ENCODE measurements at places on chromosomes 7 and 10.
A peak's percentile ranks its signal among the peaks of the same experiment; 100 is the strongest.

DNA sequence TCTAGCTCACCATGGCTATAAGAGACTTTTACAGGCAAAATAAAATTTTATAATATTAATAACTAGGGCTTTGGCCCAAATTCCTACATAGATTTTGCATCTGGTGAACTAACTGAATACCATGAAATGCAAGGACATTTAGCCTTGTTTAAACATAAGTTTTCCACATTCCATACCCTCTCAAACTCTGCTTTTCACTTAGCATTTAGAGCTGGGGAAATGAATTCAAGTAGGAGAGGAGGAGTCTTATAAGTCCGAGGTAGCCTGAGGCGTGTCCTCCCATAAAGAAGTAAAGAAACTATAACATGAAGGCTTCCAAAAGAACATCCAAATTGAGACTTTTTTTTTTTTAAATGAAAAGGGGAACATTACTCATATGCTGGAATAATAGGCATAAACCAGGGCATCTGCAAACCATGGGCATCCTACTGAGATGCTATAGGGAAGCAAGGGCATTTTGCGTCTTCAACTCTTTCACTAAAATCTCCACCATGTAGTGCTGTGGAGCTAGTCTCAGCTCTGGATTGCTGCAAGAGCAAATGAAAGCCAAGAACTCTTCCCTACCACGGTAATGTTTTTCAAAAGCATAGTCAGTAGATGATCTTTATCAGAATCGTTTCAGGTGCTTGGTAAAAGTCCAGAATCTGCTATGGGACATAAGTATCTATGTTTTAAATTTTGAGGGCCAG is 79.1 kb downstream of the PALS2 start:
- no peak for DNase-seq

GRCh38 chr10:21260066-21260465 is 265.4 kb downstream of the SKIDA1 start:
- DNase-seq = no peak

DNA sequence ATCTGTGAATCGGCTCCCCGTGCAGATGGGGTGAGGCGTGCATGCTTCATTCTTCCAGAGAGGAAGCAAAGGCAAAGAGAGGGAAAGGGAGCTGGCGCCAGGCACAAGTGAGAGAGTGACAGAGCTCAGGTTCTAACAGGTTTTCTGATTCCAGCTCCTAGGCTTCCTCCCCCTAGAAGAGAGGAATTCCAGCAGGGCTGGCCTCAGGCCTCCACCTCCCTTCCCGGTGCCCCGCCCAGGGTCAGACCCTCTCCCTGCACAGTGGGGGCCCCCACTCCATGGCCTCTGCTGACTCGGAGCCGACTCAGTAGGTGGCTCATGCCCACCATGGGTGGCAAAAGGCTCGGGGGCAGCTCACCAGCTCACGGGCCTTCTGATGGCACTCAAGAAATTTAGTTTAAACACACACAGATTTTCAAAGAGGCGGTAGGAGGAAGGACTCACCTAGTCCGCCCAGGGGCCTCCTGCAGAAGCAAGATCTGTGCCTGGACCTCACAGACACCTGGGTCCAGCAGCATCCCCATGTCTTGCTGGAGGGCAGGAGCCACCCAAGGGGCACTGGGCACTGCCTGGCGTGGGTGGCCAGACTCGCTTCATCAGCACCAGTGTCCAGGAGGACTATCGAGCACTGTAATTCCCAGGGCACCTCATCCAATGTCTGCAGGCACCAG is 183.5 kb downstream of the MAD1L1 start:
- no peak for DNase-seq

GRCh38 chr7:121382473-121382872 is 13.6 kb downstream of the FAM3C start:
- no peak for DNase-seq

- no peak for DNase-seq
Observed at GRCh38 chr7:111083413-111083812, 7.5 kb upstream of the LRRN3 start.

DNA sequence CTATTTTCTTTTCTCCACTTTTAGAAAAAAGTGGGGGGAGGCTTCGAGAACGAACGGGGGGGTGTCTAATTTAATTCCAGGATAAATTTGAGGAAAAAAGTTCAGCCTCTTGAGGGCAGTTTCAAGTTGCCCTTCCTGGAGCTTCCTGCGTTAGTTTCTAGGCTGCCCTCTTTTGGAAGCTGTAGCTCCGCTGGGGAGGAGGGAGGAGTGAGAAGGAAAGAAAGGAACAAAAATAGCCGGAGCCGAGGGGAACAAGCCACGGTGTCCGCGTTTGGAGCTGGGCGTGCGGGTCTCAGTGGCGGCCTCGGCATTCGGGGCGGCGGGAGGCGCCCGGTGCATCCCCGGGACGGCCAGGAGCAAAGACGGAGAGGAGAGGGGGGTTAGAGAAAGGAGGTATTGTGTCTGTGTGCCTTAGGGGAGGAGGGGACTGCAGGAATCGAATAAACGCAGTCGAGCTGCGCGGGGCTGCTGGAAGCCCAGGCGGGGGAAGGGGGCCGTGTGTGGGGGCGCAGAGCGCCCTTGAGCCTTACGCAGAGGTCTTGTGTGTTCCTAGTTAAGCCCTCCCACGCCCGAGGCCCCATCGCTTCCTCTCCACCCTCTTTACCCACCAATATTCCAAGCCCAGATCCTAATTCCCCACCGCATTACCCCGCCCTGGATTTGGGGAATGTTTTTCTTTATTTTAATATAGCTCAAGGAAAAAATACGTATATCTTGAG is 2.0 kb upstream of the TNRC18 start:
- DNase-seq = peak; percentile 88

GRCh38 chr7:24924375-24924774 is 55.6 kb downstream of the OSBPL3 start:
- DNase-seq = no peak

DNA sequence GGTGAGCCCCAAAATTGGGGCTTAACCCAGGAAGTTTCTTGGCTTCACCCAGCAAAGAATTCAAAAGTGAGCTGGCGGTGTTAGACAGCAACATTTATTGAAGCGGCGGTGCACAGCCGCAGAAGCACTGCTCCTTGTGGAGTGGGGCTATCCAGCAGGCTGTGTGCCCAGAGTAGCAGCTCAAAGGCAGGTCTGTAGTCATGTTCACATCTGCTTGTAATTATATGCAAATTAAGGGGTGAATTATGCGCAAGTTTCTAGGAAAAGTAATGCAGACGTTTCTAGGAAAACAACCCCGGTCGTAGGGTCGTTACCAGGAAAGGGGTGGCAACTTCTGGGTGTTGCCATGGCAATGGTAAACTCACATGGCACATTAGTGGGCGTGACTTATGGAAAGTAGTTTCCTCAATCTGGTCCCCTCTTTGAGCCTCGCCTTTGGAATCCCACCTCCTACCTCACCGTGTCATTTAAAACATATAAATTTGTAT is 13.7 kb upstream of the KBTBD2 start:
- DNase-seq = peak; percentile 66

DNA sequence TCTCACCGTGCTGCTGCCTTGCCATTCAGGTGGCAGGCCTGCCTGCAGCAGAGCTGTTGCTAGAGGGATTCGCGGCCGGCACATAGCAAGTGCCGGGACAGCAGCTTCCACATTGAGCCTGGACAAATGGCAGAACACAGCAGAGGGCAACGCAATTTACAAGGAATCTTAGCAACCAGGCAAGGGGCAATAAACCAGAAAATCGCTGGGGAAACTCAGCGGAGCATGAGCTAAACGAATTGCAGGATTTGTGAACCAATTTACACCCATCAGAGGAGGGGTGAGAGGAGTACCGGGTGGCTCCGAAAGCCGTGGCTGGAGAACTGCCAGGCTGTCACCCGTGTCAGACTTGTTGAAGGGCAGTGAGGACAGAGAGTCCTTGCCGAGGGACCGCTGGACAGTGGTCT is 58.6 kb upstream of the LOXL4 start:
- DNase-seq = no peak

DNA sequence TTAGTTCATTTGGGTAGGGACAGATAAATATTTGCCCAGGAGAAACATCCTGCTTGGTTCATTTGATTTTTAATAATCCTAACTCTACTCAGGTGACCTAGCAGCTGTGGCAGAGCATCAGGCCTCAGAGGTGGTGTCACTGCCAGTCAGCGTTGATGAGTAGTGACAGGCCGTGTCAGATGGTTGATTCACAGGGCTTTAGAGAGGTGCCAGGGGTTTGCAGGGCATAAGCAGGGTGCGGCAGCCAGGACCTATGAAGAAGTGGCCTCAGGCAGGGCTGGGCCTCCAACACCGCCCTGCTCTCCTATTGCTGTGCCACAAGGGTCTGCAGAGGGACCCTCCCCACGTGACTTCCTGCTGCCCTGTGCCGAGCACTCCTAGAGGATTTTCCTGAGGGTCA is 128.1 kb downstream of the HECW1 start:
- DNase-seq = no peak

DNA sequence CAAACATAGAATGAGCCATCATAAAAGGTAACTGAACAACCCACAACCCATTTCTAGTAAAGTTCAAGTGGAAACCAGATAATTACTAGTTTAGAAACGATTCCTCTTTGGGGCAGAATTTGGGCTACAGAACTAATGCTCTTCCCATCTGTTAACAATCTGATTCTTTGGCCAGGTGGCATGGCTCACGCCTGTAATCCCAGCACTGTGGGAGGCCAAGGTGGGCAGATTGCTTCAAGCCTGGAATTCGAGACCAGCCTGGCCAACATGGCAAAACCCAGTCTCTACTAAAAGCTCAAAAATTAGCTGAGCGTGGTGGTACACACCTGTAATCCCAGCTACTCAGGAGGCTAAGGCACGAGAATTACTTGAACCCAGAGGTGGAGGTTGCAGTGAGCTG is 18.5 kb downstream of the CYP51A1 start:
- no peak for DNase-seq

- DNase-seq = no peak
Observed at GRCh38 chr7:24406053-24406788, 122.2 kb downstream of the NPY start.

DNA sequence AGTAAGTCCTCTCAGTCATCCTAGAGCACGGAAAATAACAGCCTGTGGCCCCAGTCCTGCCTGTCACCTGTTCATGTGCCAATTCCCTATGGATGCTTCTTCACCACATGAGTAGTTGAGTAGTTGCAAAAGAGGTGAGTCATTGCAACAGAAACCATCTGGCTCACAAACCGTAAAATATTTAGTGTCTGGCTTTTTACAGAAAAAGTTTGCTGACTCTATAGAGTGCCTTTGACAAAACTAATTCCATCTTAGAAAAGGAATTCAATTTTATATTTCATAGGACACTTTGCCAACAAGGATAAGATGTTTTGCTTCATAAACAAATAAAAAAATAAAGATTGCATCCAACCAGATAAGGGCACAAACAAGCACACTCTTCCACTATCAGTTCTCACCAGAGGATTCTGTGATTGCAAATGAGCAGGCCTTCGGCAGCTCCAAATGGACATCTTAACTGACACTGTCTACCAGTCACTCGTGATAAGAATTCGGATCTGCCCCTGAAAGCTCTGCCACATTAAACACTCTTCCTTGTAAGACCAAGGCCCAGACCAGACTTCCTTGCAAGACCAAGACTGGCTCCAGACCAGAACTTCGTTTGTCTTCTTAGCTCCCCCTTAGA is 242.7 kb upstream of the SEMA3C start:
- no peak for DNase-seq

GRCh38 chr10:119281581-119282071 is 74.3 kb downstream of the GRK5 start:
- no peak for DNase-seq

GRCh38 chr7:29929018-29929807 is 60.4 kb downstream of the SCRN1 start:
- no peak for DNase-seq

DNA sequence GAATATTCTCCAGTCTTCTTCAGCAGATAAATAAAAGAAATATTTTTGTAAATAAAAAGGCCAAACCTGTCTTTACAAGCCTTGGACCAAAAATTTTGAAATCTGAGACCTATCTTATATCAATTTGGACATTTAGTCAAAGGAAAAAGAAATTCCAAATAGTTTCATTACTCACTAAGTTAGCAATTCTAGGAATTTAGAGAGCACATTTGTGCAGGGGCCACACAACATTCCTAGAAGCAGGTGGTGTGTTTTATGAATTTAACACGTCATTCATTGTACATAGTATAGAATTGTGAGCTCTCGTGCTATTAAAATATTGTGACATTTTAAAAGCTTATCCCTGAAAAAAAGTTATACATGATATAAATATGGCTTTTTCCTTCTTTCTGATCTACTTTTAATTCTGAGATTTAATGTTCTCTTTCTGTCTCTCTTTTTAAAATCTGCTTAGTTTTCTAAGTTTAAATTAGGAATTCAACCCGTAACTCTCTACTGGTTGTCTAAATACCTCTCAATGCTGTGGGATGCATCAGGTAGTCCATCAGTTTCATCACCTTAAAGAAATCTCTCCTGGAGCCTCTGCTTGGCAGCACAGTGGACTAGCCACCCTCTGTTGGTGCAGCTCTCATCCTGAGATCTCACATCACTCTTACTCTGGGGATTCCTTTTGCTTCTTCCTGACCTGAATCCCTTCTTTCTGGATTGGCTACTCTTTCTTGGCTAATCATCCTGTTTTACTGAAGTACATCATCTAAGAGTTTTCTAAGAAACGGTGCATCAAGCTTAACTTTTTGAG is 124.5 kb downstream of the SEMA3E start:
- no peak for DNase-seq

DNA sequence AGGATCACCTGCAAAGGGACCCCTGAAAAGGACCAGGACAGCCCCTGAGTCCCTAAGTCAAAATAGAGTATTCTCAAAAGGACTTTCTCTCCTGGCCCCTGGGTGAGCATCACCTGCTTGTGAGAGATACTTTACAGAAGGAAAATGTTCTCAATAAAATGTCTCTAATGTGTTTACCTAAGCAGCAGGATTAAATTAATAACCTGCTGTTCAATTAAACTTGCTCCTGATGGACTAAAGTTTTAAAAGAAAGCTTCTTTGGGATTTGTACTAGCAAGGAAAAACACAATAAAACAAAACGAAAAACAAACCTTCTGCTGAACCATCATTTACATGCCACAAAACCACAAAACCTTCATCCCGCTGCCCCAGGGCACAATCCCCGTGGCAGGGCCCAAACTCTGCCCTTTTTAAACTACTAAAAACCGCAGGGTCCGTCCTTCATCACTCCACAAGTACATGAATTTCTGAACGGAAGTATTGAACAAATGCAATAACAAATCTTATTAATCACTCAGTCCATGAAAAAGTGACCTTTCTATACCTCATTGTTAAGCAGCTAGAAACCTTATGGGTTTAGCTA is 197.7 kb downstream of the TCERG1L start:
- no peak for DNase-seq
